Muscle of leg (tissue), 16 donors: ENCODE measurements at places on chromosomes 16 and 17.
A peak's percentile ranks its signal among the peaks of the same experiment; 100 is the strongest.

DNA sequence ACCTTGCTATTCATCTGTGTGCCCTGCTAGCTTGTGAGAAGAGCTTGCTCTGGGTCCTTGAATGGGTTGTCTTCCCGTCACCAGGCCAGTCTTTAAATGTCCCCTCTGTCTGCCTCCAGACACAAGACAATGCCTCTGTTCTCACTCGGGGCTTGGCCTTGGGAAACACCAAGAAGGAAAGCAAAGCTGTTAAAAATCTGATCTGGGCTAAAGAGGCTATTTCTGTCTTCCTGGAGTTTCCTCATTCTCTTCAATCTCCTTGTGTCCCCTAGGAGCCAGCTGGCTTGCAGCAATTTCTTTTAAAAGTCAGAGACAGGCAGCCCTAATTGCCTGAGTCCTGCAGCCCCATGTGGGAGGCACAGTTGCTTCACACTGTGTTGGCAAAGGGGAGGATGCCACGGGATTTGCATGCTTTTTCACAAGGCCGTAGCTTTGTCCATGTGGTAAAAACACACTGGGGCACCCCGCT lies 2.5 kb downstream of the DNAI2 start:
- peaks cover 65% of the 10 kb centered on the region for H3K4me1 ChIP-seq
- no peaks in the 10 kb centered on the region for H3K36me3 ChIP-seq
- peak overlapping the region; percentile 93 for H3K27ac ChIP-seq
- H3K4me3 ChIP-seq = no peak overlapping the region

DNA sequence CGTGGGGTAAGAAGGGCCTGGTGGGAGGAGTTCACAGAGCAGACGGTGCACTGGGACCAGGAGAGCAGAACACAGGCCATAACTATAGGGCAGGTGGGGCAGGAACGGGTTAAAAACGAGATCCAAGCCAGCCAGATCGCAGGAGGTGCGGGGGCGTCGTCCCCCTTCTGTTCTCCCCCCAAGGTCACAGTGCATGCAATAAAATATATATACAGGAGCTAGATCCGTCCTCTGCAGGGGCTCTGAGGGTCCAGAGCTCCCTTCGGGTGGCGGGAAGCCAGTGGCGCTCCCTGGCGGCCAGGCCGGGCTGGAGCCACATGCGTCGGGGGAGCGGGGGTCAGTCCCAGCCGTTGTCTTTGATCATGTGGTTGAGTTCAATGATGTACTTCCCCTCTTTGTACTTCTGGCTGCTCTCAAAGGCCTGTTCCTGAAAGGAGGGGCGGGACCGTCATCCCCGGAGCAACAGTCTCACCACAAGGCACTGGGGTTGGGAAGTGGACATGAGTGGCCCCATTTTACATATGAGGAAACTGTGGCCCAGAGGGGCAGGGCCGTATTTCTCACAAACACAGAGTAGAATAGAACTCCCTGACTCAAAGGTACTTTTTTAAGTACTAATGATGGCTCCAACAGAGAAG lies 768 bp upstream of the TBX6 start:
- peak overlapping the region; percentile 63 for H3K4me3 ChIP-seq
- H3K36me3 ChIP-seq = peaks cover 11% of the 10 kb centered on the region
- peak; percentile 86 for DNase-seq
- H3K27me3 ChIP-seq = no peaks in the 10 kb centered on the region
- peak overlapping the region; percentile 88 for H3K27ac ChIP-seq
- peaks cover 38% of the 10 kb centered on the region for H3K4me1 ChIP-seq

- peaks cover 4% of the 10 kb centered on the region for H3K27me3 ChIP-seq
- peak overlapping the region; percentile 62 for H3K4me3 ChIP-seq
- H3K27ac ChIP-seq = peak overlapping the region; percentile 71
- H3K36me3 ChIP-seq = peaks cover 22% of the 10 kb centered on the region
- no peak for DNase-seq
Observed at GRCh38 chr17:79075446-79075750, 774 bp downstream of the ENGASE start.

DNA sequence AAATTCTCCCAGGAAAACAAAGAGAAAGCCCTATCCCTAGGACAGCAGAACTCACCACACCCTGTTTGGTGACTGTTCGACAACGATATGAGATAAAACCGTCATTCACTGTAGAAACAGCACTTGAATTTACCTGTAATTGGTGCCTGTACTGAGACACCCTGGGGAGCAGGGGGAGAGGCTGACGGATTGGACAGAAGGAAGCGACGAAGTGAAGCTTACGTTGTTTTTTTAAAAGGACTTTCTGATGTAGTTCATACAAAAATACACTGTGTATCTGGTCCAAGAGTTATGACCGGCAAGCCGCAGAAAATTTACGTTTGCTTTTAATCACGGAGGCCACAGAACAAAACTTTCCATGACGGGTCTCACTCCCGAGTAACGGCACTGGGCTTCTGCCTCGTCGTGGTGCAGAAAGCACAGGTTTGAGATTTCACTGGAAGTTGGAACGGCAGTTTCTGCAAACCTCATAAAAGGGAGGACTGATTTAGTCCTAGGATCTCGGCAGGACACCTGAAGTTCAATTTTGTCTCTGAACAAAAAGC lies 9.7 kb downstream of the NXN start:
- H3K27ac ChIP-seq = peak overlapping the region; percentile 87
- peak overlapping the region; percentile 24 for H3K4me3 ChIP-seq
- DNase-seq = peak; percentile 86
- H3K27me3 ChIP-seq = no peaks in the 10 kb centered on the region
- H3K36me3 ChIP-seq = peaks cover 2% of the 10 kb centered on the region
- H3K4me1 ChIP-seq = peaks cover 24% of the 10 kb centered on the region

- H3K27me3 ChIP-seq = peaks cover 2% of the 10 kb centered on the region
- no peak overlapping the region for H3K27ac ChIP-seq
- no peaks in the 10 kb centered on the region for H3K4me1 ChIP-seq
- no peak for DNase-seq
Observed at GRCh38 chr17:56148333-56148732, 4.9 kb upstream of the ANKFN1 start.

GRCh38 chr16:57749101-57749692 lies 13.6 kb downstream of the KATNB1 start:
- H3K27me3 ChIP-seq = no peaks in the 10 kb centered on the region
- no peak for DNase-seq
- peaks cover 48% of the 10 kb centered on the region for H3K36me3 ChIP-seq
- H3K4me3 ChIP-seq = no peak overlapping the region
- H3K4me1 ChIP-seq = peaks cover 43% of the 10 kb centered on the region
- H3K27ac ChIP-seq = no peak overlapping the region

GRCh38 chr16:81548876-81549546 lies 104.4 kb downstream of the CMIP start:
- DNase-seq = no peak
- H3K27ac ChIP-seq = no peak overlapping the region
- H3K4me3 ChIP-seq = no peak overlapping the region
- peaks cover 34% of the 10 kb centered on the region for H3K4me1 ChIP-seq
